ENCODE measurements at places on chromosomes 1 and 21.
A peak's percentile ranks its signal among the peaks of the same experiment; 100 is the strongest.

- DNase-seq = no peak
These were observed 15.7 kb upstream of the C1orf146 start for GRCh38 chr1:92201973-92202372.

- no peak for DNase-seq
These were observed 443.9 kb downstream of the DSCAM start for GRCh38 chr21:40402884-40403582.

DNA sequence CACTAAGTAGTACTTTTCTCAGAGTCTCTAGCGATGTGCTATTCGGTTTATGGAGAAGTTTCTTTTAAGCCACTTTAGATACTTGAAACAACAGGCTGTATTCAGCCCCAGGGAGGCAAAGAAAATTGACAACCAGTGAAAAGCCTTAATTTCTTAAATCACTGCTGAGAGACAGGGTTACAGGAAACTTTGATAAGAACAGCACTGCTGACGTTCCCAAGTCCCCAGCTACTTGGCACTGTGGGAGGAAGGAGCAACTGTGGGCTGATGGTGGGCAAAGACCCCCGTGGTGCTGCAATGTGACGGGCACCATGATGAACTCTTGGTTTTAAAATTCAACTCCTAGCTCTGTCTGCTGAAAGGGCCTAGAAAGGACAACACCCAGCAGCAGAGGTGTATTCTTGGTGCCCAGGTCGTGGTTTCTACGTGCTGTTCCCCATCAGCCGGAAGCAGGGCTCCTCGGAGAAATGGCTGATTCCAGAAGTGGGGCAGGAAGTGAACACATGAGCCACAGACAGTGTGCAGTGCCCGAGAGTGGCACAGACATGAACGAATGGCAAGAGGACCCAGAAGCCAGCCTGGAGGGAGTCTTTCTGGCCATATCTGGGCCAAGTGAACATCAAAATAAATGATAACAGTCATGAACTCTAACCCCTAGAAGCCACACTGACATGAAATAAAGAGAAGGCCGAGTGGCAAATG, 5.3 kb downstream of the PTTG1IP start:
- peak; percentile 27 for DNase-seq

- no peak for DNase-seq
These were observed 399.0 kb downstream of the KCNT2 start for GRCh38 chr1:196209265-196209664.

DNA sequence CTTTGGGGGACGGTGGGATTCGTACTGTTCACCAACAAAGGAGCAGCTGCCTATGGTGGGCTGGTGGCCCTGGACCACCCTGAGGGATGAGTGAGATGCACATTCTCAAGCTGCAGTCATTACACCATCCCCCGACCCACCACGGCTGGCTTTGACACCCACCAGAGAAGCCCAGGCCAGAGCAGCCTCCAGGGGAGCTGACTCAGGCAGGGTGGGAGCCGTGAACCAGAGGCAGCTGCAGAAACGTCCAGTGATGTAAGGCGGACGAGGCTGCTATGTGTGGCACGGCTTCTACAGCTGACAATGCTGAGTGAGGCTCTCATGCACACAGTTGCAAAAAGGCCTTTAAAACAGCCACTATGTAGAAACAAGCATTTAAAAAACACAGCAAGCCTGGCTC, 40.1 kb downstream of the CHAF1B start:
- DNase-seq = no peak

DNA sequence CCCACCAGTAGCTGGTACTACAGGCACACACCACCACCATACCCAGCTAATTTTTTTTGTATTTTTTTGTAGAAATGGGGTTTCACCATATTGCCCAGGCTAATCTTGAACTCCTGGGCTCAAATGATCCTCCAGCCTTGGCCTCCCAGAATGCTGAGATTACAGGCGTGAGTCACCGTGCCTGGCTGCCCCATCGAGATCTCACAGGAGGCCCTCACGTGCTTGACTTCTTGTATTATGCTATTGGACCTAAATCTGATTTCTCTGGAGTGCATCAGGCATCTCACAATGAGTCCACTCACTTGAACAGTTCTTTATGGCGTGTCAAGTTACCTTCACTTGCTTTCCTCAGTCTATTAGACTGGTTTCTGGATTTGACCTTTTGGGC, 9.3 kb upstream of the RSRP1 start:
- no peak for DNase-seq

DNA sequence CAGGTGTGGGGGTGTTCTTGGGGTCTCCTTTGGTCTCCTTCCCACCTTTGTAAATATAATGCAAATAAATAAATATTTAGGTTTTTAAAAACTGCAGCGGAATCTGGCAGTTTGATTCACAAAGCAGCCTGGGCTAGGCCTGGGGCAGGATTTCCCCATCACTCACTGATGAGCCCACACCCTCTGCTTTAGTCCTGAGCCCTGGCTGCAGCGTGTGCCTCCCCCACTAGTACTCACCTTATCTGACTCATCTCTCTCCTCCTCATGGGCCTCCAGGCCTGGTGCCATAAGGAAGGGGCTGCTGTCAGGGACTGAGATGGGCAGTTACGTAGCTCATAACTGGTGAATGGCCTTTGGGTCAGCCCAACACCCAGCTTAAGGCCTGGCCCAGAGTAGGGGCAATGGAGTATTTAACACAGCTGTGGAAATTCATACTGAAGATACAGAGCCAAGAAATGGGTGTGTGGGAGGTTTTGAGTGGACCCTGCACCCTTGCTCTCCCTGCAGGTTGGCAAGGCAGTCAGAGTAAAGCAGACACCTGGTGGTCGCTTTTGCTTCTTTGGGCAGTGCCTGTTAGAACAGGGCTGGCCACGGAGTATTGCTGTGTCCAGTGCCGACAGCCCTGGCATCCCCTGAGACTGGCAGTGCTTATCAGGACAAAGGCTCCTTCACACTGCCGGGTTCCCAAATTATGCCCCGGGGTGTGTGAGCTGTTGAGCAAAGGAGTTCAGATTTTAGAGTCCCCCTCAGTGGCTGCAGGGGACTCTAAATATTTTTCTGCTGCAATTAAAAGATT, 39.7 kb downstream of the AZIN2 start:
- DNase-seq = no peak

All from activated T-cell treated with anti-CD3 and anti-CD28 coated beads for 1 hour (primary cell).